GM19239 (cell line): ENCODE measurements at places on chromosomes 11 and 22.

DNA sequence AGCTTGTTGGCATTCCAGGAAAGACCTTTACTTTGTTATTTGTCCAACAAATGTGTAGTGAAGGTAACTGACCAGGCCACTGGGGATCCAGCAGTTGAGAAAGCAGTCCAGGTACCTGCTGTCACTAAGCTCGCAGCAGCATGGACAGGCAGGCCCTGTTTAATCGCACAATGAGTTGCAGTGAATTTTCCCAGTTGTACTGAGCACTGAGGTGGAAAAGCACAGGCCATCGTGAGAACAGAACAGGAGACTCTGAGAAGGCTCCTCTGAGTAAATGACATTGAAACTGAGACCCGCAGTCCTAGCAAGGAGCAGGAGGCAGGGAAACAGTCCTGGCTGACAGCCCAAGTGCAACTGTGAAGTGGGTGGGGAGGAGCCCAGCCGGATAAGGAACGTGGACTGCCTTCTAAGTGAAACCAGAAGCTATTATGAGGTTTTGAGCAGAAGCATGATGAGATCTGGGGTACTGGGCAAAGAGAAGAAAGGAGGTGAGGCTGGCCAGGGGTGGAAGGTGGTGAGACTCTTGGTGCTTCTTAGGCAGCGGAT lies 39.8 kb upstream of the CDON start:
- no peak for DNase-seq

GRCh38 chr11:34105957-34106504 lies 602 bp downstream of the NAT10 start:
- no peak for DNase-seq

- DNase-seq, result no peak
These were observed 57.9 kb downstream of the PKNOX2 start for GRCh38 chr11:125222494-125222893.

DNA sequence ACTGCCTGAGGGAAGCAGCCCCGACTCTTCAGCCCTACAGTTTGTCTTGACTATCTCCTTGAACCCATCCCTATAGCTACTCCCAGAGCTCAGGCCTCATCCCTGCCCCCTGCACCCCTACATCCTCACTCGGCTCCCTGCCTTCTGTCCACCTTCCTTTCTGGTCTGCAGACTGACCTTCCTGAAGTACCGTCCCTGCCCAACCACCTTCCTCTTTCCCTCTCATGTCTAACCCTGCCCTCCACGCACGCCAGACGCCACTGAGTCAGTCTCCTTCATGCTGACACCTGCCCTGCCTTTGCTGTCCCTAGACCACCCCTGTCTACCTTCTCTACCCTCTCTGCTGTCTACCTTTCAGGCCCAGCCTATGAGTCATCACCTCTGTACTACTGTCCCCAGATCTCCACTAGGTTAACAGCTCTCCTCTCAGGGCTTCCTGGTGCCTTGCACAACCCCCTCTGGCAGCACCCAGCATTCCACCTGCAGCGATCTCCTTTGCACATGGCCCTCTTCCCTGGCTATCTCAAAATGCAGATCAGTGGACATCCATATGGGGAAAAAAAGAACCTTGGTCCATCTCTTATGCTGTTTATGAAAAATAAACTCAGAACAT lies 8.9 kb downstream of the KCTD21 start:
- no peak for DNase-seq

GRCh38 chr11:27837895-27838563 lies 137.8 kb upstream of the BDNF start:
- DNase-seq, result no peak

DNA sequence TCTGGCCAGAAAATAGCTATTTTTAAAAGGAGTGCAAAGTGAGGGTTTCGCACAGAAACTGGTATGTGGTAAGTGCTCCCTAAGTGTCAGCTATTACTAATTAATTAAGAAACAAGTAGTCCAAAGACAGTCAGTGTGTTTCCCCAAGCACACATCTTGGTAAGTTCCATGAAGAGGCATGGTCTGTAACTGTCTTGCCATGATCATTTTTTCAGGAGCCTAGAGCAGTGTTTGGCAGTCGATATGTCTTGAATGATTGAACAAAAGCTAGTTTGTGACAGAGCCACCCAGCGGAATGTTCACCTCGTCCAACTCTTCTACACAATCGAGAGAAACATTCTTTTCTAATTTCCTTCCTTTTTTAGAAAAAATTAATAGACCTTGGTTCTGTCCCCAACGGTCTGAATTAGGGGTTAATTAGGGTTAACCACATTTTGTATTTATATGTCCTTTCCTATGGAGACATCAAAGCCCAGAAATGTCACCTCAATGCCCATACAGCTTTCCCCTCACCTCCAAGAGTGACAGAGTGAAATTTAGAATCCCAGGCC lies 57.6 kb upstream of the FTH1 start:
- no peak for DNase-seq

DNA sequence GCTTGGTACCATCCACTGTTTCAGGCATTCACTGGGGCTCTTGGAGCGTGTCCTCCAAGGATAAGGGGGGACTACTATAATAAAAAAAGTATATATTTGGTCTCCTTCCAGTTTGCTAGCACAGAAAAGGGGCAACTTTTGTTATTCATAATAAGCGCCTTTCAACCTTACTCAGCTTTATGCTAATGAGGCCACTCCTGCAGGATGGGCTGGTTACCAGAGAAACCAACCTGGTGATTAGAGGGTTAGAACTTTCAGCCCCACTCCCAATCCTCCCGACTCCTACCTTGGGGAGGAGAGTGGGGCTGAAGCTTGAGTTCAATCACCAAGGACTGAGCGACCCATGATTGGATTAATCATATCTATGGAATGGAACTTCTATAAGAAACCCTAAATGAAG lies 31.8 kb downstream of the PPFIBP2 start:
- DNase-seq, result no peak

- DNase-seq, result no peak
These were observed 39.0 kb downstream of the IGLL5 start for GRCh38 chr22:22926370-22927195.

- no peak for DNase-seq
These were observed 1.6 kb upstream of the DNAJB13 start for GRCh38 chr11:73949246-73949645.

DNA sequence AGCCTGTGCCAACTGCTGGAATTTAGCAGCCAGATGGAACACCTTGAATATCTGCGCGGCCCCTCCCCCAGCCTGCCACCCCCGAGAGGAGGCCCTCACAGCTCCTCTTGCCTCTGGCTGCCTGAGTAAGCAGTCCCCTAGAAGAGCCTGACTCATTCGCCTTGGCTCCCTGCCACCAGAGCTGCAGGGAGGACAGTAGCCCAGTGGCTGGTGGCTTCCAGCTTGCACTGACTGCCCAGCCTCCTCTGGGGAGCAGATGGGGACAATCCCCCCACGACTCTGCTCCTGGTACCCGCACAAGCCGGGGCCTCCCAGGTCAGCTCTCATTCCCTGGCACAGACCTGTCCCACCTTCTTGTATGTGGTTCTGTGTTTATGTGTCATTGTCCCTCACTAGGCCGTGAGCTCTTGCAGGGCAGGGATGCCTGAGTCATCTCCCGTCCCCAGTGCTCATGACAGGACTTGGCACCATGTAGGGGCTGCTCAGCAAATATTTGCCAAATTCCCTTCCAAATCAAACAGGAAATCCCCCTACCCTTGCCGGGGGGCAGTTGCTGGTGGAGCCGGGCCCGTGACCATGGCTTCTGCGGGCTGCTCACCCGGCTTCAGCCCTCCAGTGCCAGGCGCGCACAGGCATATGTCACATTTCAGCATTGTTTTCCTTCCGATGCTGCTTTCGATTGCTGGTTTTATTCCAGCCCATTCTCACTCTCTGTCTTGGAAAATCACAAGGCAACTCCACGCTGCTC lies 43.6 kb downstream of the CACNG2 start:
- DNase-seq, result no peak

GRCh38 chr22:22959147-22959827 lies 71.7 kb downstream of the IGLL5 start:
- no peak for DNase-seq

DNA sequence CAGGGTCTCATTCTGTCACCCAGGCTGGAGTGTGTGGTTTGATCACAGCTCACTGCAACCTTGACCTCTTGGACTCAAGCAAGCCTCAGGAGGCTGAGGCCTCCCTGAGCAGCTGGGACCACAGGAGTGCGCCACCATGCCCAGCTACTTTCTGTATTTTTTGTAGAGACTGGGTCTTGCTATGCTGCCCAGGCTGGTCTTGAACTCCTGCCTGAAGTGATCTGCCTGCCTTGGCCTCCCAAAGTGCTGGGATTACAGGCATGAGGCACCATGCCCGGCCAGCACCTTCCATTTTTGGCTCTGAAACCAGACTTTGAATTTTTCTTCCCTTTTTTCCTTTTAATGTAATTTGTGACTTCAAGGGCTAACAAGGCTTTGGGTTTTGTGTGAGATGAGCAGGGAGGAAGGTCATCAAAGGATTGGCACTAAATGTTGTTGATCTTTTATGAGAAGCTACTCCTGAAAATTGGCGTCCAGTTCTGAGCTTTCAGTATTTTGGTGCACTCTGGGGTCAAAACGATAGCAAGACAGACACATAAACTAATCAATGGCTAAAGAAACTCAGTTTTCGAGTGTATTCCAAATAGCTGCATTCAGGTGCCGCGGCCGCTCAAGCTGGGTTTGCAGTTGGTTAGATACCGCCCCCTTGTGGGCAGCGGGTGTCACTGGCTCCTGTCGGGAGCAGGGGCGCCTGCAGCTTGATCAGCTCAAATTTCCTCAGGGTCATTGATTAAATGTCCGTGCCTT lies 51.9 kb upstream of the CLMP start:
- DNase-seq, result peak; percentile 64

- no peak for DNase-seq
These were observed 1.7 kb upstream of the OR10S1 start for GRCh38 chr11:123979311-123979710.

DNA sequence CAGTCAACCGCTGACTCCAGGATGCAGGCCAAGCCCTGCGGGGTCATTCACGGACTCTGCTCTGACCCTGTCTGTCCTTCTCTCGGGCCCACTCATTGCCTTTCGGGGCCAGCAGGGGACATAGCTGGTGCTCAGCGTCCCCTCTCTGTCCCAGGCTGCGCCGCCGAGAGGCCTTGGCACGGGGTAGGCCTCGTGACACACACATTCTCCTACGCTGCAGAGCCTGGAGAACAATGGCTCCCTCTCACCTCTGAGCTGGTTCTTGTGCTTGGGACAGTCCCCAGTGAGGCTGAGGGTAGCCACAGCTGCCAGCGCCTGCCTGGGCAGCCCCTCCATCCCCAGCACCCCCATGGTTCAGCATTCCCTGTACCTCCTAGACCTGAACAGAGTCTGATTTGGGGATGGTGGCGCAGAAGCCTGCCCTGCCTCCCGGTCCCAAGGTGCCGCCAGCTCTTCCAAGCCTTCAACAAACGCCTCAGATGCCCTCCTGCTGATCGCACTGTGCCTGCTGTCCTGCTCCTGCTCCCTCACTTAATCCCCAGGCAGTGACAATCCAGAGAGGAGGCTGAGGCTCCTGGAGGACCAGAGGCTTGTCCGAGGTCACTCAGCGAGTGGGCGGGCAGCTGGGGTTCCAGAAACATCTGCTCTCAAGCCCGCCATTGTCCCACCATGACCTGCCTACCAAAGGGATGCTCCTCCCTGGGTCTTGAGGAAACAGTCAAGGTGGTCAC lies 30.4 kb downstream of the DUSP8 start:
- DNase-seq, result no peak

DNA sequence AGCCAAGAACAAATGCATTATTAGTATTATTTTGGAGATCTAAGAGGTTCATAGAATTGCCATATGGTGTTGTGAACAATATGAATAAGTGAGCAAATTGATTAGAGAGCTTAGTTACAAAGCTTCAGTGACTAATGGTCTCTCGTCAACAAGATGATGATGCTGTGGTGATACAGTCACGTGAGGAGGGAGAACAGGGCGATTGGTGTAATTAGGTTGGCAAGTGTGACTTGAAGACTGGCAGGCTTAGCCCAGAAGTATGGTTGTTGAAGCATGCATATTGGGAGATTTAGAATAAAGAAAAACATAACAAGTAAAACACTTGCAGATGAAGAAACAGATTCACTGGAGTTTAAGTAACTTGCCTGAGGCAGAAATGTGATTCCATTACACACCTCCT lies 100.6 kb upstream of the SORL1-AS1 start:
- DNase-seq, result no peak
